ENCODE measurements at places on chromosomes 16 and 17.

- no peak for DNase-seq
Measured at GRCh38 chr17:56158344-56158743, 5.1 kb downstream of the ANKFN1 start.

DNA sequence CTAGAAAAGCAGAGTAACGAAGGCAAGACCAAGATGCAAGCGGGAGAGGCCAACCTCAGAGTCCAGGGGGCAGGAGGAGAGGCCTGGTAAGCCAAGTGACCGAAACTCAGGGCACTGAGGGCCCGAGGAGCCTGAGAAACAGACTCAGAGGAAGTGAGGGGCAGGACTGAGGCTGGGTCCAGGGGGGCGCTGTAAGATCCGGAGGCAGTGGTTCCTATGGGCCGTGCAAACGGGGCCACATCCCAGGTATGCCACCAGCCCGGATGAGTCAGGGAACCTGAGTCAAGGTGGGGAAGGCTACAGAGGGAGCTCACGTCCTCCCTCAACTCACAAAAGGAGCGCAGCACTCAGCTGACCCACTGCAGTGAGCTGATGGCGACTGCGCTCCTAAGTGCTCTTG is 8.3 kb downstream of the ZDHHC7 start:
- DNase-seq = no peak

- no peak for DNase-seq
Measured at GRCh38 chr17:81027591-81028505, 7.1 kb upstream of the BAIAP2 start.

DNA sequence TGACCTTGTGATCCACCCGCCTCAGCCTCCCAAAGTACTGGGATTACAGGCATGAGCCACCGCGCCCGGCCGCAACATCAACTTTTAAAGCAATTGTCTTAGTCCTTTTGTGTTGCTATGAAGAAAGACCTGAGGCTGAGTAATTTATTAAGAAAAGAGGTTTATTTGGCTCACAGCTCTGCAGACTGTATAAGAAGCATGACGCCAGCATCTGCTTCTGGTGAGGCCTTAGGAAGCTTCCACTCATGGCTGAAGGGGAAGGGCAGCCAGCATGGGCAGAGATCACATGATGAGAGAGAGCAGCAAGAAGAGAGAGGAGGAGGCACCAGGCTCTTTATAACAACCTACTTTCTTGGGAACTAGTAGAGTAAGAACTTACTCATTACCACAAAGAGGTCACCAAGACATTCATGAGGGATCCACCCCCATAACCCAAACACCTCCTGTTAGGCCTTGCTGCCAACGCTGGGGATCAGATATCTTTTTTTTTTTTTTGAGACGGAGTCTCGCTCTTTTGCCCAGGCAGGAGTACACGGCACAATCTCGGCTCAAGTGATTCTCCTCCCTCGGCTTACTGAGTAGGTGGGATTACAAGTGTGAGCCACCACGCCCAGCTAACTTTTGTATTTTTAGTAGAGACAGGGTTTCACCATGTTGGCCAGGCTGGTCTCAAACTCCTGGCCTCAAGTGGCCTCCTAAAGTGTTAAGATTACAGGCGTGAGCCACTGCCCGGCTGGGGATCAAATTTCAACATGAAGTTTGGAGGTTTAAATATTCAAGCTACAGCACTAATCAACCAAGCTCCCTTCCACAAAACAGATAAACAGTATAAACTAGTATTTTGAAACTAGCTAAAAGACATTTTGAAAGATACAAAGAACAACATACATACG is 21.4 kb upstream of the GPT2 start:
- DNase-seq = no peak

DNA sequence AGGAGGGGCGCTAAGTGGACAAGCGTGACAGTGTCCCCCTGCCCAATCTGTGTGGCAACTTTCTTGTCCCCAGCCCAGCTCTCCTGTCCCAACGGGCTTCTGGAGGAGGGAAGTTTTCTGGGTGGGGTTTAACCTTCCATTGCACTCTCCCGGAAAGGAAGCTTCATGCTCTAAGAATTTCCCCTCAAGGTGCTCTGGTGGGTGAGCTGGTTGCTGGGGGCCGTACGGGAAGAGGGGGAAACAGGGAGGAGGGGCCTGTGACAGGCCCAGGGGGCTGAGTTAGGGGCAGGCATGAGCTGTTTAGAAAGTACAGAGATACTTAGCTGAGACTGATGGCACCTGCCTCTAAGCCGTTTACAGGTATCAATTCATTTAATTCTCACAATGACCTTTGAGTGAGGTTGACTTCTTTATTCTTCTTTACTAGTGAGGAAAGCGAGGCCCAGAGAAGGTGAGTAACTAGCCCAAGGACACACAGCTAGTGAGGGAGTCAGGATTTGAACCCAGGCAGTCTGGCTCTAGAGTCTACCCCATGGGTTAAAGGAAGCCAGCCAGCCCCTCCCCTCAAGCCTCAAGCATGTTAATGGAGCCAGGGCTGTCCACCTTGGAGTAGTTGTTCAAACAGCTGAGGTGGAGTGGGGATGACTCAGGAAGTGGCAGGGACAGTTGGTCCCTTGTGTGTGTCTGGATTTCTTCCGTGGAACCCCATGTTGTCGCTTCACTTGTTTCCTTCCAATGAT is 18.9 kb downstream of the ADGRG1 start:
- DNase-seq = no peak
